LoVo (cell line): ENCODE measurements at places on chromosomes 2 and 18.
A peak's percentile ranks its signal among the peaks of the same experiment; 100 is the strongest.

DNA sequence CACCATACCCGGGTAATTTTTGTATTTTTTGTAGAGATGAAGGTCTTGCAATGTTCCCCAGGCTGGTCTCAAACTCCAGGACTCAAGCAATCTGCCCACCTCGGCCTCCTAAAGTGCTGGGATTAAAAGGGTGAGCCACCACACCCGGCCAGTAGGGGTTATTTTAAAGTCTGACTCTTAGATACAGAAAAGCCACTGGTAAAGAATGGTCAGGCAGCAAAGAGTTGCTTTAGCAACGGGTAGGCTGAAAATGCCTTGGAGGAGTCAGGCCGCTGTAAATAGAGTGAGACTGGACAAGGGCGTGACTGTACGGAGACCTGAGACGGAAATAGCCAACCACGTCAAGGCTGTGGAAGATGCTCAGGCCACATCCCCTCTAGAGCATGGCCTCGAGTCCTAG is 54.2 kb downstream of the ACKR3 start:
- no peak for DNase-seq

GRCh38 chr2:857937-858336 is 92.7 kb upstream of the SNTG2 start:
- no peak for DNase-seq

GRCh38 chr2:184304006-184304405 is 294.3 kb upstream of the ZNF804A start:
- DNase-seq = no peak

DNA sequence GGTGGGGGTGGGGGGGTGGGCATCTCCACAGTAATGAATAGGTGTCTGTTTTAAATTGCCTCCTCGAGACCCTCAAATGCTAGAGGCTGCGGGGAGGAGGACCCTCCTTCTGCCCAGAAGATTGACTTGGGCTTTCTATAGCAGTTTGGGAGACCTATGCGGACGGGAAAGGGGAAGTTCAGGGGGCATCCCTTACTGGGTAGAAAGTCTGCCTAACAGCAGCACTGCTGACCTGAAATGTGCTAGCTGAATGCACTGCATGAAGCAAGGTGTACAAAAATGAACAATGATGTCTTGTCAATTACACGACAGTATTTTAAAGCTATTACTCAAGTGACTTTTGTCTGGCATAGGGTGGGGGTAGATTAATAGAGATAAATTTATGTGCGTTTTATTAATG is 2.5 kb downstream of the DCC start:
- no peak for DNase-seq

DNA sequence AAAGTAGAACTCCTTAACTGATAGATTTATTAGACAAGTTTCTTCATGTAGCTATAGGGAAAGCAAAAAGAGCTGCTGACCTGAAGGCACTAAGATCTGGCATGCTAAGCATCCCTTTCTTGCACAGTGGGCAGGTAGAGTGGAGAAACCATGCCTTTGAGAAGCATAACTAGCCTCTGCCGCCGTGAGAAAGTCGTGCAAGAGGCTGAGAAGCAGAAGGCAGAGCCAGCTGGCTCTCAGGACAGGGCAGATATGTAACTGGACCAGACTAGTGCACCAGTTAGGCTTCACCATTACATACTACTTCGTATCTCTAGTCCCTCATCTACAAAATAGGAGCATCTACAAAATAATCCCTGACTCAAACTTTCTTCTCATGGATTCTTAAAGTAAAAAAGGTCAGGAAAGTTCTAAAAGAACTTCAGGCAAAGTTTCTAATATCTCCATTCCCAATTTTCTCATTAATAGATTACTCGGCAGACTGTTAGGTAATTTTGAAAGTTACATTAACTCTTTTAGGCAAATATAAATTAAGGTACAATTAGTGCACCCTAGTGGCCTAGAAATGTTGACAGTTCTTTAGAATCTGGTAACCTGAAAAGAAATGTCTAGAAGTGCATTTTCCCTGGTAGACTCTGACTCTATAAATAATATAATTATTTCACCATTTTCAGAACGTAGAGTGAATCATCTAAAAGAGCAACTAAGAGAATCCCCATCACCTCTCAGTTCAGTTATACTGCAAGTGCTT is 10.3 kb downstream of the ERBB4 start:
- no peak for DNase-seq

- no peak for DNase-seq
Measured at GRCh38 chr2:120783371-120783791, 47.7 kb downstream of the GLI2 start.

GRCh38 chr2:172333235-172333977 is 94.0 kb upstream of the ITGA6 start:
- no peak for DNase-seq

GRCh38 chr2:239399921-239400595 is 762 bp downstream of the HDAC4 start:
- DNase-seq = peak; percentile 3

- peak; percentile 9 for DNase-seq
Measured at GRCh38 chr2:26922405-26923188, 47.8 kb upstream of the MAPRE3 start.

GRCh38 chr2:95539836-95540235 is 52.0 kb upstream of the TRIM43 start:
- no peak for DNase-seq

DNA sequence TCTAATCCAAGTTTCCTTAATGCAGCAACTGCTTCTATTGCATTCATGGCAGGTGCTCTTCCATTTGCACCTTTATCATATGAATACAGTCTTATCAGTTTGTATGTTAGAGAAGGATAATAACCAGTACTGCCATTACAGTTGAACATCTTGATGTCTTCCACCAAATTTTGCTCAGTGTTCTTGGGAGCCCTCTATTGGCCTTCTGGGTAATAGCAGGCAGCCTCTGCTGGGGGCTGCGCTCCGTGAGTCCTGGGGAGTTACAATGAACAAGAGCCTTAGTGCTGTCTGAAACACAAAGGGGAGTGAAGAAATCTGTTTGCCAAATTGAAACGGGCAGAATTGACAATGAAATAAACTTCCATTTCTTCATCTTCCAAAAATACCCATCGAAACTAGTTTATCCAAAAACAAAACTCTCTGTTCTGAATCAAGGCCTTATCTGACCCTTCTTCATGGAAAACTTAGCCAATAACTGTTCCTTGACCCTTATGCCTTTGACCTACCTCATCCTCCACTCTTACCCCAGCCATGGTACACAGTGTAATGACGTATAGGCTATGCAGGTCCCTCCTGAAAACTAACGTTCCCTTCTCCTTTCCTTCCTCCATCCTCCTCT is 79.9 kb downstream of the ALK start:
- DNase-seq = peak; percentile 26
